ENCODE measurements at places on chromosomes 6 and 20. TPM values are rescaled to one million over a fixed set of nuclear protein-coding genes. Genes with fewer than 3 reads are reported as not detected.
A peak's percentile ranks its signal among the peaks of the same experiment; 100 is the strongest.

DNA sequence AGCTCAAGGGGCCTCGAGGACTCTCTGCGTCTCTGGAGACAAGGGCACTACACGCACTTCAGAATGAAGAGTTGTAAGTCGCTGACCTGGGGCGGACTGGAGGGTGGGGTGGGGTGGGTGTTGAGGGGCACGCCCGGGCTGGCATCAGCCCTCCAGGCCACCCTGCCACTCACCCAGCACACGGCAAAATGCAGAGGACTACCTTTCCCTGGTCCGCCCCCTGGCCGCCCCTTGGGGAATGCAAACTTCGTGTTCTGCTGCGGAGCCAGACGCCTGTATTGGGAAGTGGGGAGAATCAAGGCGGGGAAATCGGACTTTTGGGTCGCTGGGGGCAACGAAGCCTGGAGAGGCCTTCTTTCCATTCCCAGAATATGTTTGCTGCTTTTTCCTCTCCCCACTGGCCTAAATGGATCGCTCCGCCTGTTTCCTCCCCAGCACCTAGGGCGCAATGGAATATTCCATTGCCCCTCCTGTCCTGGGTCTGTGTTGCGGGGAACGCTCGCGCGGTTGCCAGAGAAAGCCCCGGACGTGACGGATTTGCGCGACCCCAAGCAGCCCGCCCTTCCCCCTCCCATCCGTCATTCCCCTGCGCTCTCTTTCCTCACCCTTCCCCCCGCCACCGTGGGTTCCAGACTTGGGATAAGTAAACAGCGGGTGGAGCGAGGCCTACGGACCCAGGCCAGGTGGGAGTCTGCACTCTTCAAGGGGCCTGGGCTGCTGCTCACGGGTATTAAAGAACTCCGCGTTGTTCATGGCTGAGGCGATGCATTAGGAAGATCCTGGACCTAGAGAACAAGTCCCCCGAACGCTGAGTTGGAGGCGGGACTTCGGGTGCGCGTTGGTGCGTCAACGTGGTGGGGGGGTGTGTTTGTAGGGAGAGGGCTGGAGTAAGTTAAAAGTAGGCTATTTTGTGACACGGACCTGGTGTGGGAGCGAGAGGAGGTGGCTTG, at the start of gene PPT2:
PPT2 (plus strand) TSS at position 578 of the 950 bp plus-strand sequence. CDS start 454 bp downstream, outside the sequence.
- DNase-seq: peak; percentile 89

DNA sequence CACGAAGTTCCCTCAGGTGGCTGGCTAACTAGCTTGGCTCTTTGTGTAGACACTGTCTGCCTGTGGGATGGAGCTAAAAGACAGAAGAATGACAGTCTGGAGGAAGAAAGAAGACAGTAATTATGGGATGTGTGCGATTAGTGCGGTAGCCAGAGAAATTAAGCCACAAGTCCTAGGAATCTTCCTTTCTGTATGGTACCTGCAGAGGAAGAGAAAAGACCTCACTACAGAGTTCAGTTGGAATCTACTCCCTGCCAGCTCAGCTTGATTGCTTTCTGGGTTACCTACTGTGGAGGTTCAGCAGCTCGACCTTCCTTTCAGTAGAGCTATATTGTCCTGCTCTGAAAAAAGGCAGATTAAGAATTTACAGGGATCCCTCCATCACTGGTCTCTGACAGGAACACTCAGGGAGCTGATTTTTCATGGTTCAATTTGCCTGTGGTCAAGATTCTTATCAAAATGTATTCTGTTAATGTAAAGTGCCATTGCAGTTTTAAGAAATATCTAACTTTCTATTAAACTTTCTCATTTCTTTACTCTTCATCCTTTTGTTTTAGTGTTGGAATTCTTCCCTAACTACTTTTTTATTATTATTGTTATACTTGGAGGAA, 187.2 kb downstream of the CENPW start:
- no peak for DNase-seq

DNA sequence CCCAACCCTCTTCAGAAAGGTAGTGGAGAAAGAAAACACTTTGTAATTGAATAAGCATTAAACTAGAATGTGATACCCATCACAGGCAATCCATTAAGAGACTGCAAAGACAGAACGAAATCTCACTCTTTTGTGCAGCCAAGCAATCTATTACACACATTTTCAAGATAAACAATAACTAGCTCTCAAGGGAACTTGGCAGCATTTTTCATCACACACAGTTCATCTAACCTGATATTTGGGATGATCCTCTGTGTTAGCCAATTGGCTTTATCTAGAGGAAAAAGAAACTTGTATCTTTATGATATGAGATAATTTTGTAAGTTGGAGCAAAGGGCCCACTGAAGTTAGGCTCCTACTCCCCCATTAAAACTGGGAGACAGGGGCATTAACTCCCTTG, 1.5 kb upstream of the GZF1 start:
- DNase-seq: no peak

GRCh38 chr20:8272766-8273165, 140.7 kb downstream of the PLCB1 start:
- no peak for DNase-seq

PSORS1C2 gene
- not detected for polyA plus RNA-seq

GRCh38 chr6:109302176-109302575, 80.1 kb downstream of the CD164 start:
- no peak for DNase-seq

IL20RA gene
- polyA plus RNA-seq: 3.1 TPM

GRCh38 chr6:16901782-16902181, 140.5 kb upstream of the ATXN1 start:
- no peak for DNase-seq

- DNase-seq: no peak
Observed at GRCh38 chr6:88141561-88142296, 24.4 kb downstream of the CNR1 start.

DNA sequence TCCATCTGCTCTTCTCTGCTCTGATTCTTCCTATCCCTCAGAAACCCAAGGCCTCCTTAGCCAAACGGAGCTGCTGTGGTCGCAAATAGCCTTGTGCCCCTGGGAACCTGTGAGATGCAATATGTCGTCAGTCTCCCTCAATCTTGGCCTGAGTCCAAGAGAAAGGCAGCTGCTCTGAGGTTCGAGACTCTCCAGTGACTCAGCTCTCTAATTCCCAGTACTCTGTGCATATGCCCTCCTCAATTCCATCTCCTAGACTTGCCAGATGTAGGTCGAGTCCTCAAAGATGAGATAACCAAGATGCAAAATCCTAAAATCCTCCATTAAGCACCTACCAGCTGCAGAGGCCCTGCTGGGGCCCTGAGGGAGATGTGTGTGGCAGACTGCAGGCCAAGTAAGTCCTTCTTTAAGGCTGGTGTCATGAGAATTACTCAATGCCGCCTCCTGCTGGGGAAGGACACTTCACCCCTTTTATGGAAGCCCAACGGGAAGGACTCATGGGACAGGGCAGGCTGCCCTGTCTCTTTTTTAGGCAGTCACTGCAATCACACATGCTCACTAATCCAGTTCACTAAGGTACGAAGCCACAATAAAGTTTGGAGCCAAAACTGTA, 28.5 kb downstream of the C6orf15 start:
- DNase-seq: no peak

SLC26A8 gene
- 0.23 TPM for polyA plus RNA-seq

GRCh38 chr20:62246872-62247652, 8.7 kb downstream of the OSBPL2 start:
- DNase-seq: no peak

GRCh38 chr20:36478137-36478905, 63.0 kb upstream of the MYL9 start:
- DNase-seq: no peak

GRCh38 chr6:37807656-37808055, 11.9 kb upstream of the ZFAND3 start:
- DNase-seq: peak; percentile 74

- DNase-seq: no peak
Observed at GRCh38 chr20:23513164-23513563, 22.2 kb downstream of the CST8 start.

GRCh38 chr6:69867639-69867976, 1.3 kb downstream of the COL19A1 start:
- DNase-seq: no peak

DNA sequence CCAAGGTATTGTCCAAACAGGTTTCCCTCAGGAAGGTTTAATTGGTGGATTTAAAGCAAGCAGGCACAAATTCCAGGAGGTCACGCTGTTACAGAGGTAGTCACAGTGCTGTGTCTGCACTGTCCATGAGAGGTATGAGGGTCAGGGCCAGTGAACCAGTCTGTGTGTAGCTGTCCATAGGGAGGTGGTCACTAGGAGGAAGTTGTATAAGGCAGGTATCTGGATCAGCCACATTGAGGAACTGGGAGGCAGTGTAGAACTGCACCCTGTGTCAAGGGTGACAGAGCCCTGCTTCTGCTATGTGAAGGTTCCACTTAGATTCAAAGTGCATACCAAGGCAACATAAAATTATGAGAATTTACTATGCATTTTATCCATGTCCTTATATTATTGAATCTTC, 73.3 kb downstream of the MAP3K4 start:
- no peak for DNase-seq

DNA sequence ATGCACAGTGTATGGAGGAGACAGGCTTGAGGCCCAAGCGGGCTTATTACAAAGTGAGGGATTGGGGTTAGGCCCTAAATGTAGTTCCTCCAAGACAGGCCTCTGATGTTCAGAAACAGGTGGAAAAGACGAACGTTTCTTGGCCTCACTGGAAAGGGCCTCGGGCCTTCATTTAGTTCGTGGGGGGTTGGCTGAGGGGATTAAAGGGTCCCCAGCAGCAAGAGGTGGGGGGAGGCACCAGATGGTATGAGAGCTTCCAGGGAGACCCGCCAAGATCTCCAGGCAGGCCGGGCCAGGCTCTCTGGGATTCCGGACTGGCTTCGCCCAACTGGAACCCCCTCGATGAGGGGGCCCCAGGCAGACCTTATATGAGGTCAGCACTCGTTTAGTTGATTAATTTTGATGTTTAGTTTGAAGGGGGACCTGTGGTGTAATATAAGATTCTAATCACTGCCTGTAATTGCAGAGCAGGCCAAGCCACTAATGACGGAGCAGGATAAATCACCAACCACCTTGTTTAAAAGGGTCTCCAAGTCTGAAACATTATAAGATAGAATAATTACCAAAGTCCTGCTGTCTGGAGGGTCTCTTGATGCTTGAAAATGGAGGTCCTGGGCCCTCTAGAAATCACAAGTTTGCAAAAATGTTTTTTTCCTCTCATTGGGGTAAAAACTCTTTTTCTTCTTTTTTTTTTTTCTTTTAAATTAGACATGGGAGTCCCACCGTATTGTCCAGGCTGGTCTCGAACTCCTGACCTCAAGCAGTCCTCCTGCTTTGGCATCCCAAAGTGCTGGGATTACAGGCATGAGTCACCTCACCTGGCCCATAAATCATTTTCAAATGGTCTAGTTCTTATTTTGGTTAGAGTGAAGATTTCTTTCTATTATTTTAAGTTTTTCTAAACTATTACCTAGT, 2.2 kb downstream of the HMGA1 start:
- no peak for DNase-seq

NEDD9 gene
- 75.7 TPM for polyA plus RNA-seq

DNA sequence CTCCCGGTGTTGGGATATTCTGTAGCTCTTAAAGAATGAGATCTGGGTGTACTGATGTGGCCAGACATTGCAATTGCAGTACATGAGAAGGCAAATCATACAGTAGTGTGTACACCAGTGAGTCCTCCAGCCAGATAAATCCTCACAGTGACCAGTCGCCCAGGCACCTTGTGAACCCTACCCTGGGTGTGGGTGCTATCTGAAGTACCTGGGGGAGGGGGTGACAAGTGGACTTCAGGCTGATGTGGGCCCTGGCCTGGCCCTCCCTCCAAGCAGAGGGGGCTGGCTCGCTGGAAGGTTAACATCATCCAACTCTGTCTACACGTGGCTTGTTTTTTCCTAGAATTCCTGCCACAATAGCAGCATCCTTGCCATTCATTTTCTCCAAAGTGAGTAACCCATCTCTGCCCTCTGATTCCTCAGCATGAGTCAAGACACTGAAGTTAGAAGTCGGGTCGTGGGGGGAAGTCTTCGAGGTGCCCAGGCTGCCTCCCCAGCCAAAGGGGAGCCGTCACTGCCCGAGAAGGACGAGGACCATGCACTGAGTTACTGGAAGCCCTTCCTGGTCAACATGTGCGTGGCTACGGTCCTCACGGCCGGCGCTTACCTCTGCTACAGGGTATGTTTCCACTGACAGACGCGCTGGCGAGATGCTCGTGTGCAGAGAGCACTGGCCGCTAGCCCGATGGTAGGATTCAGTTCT, 70.8 kb downstream of the PTPN1 start:
- DNase-seq: no peak

- no peak for DNase-seq
Observed at GRCh38 chr6:128208851-128209580, 308.2 kb upstream of the THEMIS start.

DNA sequence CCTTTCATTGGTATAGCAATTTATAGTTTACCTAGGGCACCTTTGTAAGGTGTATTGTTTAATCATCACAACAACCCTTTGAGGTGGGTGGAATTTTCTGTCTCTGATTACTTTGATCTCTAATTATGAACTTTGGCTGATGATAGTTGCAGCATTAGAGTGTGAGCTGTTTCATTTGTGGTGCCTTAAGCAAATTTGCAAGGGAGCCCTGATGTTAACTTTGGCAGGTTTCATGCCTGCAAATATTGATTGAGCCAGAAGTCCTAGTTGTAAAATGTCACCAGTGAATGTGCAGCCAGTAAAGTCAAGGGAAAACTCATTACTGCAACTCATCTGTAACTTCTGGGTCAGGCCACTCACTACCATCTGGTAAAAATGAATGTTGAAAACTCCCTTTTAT, 29.8 kb downstream of the CTNNBL1 start:
- DNase-seq: no peak

DNA sequence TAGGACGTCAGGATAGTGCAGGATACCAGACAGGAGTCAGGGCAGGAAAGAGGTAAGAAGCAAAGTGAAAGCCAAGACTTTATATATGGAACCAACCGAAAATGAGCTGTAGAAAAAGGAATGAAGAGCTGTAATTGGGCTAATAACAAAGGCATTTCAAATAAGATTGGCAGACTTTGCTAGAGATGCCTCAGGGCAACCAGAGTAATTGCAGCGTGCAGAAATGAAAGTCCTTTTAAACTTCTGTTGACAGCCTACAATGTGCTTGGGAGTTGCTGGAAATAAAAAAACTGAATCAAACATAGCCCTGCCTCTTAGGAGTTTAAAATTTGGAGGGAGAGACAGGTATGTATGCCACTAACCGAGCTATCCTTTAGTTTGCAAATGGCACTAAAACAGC, 56.4 kb upstream of the NKX2-4 start:
- DNase-seq: no peak

- DNase-seq: no peak
Observed at GRCh38 chr6:10481101-10481500, 40.0 kb upstream of the GCNT2 start.

POLR3F gene
- polyA plus RNA-seq: 19.7 TPM
